ENCODE measurements at places on chromosomes 6 and 20.

DNA sequence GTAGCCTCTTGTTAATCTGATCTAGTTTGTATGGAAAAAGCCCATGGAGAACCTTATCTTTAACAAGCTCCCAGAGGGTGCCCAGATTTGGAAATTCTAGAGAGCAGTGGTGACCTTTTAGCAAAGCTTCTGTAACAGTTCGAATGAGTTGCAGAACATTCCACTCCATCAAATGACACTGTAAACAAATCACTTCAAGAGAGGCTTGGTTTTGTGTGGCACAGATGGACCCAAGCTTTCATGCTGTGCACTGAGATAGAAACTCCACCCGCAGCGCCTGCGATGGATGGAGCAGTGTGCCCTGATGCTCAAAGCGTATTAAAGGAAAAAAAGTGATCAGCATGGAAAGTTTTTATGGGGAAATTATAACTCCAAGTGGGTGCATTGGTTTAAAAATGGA is 55.1 kb upstream of the ISM1 start:
- no peak for DNase-seq

- DNase-seq: no peak
These were observed 25.3 kb upstream of the TMEM217 start for GRCh38 chr6:37283268-37283667.

GRCh38 chr20:4932061-4932460 is 69.2 kb downstream of the SLC23A2 start:
- DNase-seq: no peak

DNA sequence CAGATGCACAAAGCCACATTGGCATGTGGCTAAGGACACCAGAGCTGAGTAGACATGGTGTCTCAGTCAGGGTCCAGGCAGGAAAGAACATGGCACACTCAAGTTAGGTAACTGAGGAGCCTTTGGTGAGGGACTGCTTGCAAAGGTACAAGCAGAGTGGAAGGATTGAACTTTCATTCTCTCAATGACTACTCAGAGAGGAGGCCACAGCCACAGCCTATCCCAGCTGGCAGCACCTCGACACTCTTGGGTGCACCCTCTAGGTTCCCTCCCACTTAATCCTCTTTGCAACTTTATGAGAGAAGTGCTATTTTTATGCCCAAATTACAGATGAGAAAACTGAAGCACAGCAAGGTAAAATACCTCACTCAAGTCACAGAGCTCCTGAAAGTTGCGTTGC is 73.4 kb downstream of the ISM1 start:
- DNase-seq: no peak

DNA sequence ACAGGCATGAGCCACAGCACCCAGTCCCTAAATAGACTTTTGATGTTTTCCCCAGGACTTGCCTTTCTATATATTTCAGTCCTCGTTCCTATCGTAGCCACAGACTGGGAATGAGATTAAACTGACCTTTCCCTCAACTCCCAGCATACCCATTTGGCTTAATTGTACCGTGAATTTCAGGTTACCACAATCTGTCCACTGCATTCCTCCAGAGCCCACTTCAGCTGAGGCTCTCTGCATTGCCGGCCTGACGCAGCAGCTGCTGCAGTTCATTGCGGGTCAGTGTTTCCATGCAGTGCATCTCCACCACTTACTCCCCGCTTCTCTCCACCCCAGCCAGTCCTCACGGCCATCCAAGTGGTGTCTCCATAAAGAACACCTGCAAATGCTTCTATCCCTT is 103.1 kb upstream of the RIN2 start:
- DNase-seq: no peak

DNA sequence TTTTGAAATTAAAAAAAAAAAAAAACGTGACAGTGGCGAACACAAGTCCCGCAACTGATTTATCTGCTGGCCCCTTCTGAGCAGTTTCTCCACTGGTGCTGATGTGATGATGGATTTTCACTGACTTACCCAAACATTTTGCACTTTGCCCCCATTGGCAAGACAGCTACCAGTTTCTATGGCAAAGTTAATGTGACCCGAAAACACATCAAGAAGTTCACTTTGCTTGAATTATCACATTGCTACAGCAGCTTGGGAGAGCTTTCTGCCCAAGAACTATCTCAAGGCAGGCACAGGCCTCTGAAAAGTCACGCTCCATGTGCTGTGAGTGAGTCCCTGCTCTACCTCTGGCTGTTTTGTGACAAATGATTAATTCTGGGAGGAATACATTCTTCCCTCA is 127.9 kb upstream of the EDN1 start:
- no peak for DNase-seq

DNA sequence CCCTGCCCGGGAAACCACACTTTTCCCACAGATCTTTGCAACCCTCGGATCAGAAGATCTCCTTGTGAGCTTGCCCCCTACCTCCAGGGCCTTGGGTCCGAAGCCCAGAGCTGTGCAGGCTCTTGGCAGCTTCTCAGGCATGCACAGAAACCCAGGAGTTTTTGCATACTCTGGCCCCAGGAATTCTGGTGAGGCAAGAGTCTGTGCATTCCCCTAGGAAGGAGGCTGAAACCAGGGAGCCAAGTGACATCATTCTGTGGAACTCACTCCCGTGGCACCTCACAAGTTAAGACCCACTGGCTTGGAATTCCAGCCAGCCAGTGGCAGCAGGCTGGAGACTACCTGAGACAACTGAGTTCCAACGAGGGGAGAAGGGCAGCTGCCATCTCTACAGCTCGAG is 100.1 kb downstream of the TNFRSF21 start:
- DNase-seq: no peak

DNA sequence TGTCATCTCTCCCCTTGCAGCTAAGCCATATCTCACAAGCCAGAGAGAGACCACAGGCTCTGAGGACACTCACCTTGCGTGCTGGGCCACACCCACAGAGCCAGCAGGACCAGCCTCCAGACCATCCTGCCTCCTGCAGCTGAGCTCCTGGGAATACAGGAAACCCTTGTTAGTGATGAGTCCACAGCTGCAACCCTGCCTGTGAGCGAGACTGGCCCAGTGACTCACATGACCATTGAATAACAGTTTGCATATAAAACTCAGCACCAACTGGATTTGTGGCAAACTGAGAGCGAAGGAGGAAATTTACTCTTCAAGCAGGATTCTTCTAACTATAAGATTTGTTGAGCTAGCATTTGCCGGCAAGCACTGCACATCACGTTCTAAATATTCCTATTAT is 3.0 kb downstream of the THBS2 start:
- no peak for DNase-seq

DNA sequence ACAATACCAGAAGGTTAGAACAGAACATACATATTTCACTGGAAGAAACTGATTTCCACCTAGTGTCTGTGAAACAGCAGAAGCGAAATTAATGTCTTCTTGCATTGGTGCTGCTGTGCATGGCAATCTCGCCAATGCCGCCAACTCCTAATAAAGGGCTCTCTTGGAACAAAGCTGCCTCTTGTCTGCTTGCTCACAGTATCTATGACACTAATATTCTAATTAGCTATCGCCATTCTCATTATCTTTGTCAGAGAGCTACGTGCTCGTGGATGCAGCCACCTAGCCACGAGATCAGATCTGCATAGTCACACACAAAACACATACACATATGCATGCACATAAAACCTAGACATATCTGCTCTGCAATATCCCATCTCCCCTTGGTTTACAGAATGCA is 145.9 kb upstream of the OLIG3 start:
- DNase-seq: no peak
